ENCODE measurements at places on chromosomes 1 and 21.

DNA sequence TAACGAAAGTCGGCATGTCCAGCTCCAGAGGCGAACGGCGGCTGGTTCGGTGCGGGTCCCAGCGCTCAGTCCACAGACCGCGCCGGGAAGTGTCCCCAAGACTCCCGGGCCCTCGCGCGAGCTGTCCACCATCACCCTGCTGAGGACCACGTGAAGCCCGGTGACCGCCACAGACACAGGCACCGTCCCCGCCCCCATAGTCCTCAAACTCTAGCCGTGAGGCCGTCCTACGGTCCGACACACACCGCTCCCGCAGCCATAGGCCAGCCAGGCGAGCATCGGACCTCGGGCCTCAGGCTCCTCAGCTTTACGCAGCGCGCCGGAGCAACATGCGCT, 535 bp downstream of the SETD4 start:
- no peak for DNase-seq

GRCh38 chr1:40057310-40058030, 16.9 kb downstream of the CAP1 start:
- DNase-seq = no peak

DNA sequence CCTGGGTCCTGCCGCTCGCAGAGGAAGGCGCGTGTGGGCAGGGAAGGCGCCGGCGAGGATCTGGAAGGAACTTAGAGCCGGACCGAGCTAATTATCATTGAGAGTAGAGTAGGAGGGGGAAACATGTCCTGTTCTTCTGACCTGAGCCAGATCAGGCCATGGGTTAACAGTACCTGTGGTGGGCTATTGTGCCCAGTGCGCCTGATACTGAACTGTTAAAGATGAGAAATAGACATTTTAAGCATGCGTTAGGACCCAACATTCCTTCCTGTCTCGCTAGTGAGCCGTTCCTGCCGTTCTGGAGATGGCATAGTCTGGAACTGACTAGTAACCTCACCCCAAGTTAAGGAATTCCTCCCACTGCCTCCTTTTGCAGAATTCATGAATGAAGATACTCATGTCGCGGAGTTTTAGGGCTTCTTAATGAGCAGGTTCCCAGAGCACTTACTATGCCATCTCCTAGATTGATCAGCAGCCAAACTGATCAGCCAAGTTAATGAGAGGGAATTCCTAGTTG, 870 bp downstream of the STRIP1 start:
- no peak for DNase-seq

DNA sequence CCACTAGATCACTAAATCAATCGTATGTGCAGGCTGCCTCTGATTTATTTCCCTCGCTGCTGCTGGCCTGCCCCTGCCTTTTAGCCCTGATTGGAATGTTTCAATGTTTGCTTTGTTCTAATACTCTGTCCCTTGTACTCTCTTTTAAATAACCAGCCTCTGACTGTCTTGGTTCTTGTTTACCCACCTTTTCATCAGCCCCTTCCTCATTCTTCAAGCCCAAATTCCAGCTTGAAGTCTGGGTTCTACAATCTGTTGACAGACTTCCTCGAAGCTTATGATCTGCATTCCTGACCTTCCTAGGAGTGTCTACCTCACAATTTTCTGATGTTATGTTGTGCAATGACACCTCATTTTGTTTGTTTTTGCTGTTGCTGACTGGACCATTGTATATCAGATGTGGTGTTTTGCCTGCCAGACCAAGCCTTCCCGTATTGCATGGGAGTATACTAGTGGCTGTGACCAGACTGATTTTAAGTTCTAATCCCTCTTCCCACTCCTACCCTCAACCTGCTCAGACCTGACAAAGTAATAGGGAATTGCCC, 46.6 kb upstream of the APOBEC4 start:
- DNase-seq = no peak

DNA sequence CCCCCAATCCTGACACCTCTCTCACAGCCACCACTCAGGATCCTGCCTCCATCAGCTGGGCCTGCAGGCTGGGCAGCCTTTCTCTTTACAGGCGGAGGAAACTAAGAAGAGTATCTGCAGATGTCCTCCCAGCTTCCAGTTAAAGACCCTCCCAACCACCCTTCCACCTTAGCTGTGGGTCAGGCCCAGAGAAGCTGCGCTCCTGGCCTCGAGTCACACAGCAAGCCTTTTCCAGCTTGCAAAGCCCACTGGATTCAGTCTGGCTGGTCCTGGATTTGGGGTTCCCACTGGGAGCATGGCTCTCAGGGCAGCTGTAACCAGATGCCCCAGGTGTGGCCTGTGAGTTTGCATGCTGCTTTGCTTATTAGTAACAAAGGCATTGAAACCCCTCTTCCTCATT, 19.9 kb downstream of the KCNQ4 start:
- no peak for DNase-seq

DNA sequence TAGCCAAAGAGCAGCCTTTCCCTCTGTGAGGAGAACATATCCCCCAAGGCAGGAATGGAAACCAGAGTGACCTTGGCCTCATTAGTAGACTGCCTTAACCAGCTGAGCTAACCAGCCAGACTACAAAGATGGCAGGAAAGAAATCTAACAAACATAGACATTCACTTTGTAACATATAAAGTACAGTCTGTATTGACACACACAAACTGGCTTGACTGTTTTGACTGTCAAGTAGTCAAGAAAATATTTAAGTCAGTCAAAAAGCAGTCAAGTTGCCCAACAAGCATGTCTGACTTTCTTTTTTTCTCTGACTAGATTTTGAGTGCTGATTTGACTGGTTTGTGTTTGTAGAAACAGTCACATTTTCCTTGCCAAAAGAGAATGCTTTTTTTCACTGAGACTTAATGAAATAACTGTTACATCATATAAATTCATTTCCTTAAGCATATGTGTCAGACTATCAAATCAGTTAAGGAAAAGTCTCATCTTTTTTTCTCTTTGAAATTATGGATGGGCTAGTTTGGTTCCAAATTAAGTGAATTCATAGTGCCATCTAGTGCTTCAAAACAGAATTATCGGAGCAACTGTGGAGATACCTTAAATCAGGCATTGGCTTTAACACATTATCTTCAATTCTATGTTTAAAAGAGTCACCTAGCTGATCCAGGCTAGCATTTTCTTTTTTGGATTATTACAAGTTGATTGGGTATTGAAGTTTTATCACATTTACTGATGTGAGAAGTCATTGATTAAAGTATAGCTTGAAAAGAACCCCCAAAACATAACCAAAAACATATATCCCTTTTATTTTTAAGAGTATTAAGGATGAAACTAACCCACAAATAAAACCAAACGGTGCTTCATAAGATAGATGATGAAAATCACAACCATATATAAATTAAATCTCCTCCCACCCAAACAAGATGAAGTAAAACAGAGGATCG, 75.0 kb downstream of the ATP6V1G3 start:
- no peak for DNase-seq

DNA sequence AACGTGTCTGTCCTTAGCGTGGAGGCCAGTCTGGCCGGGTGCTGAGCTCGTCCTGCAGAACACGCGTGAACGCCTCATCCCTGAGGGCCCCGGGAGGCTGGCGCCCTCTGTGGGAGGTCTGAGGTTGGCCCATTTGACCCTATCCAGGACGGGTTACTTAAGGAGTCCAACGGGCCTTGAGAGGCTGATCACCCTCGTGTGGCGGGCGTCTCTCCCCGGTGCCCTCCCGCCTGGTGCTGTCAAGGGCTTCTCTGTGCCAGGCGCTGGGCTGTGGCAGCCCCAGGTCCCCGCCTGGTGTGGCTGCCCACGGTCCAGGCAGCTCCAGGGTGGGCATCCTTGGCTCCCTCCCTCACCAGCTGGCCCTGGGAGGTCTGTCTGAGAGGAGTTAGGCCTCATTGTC, 9.7 kb downstream of the SKI start:
- DNase-seq = no peak

DNA sequence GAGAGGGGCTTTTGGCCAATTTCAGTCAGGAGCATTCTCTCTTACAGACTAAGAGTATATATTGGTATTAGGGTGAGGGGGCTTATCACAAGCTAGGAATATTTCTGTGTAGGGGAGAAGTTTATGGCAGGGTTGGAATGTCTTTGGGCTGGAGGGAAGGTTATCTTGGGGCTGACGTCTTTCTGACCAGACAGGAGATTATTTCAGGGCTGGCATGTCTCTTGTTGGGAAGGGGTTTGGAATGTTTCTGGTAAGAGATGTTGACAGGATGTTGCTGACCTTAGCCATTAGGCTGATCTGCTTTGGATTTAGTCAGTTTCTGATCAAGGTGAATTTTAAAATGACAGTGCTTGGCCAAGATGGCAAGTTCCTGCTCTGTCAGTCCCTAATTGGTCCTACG, 17.8 kb upstream of the HSD3B1 start:
- DNase-seq = no peak

DNA sequence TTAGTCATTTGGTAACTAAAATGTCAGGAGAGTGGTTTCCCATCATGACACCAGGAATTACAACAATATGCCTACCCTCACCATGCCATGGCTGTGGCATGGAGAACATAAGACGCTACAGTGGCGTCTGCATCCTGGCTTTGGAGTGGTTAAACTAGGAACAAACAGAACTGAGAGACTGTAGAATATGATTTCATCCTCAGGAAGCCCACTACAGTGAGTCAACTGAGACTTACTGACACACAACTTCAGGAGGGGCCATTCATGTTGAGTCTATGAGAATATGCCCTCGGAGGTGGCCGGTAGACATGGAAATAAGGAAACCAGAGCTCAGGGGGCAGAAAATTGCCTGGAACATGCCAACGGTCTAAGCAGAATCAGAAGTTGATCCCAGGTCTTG, 5.9 kb upstream of the BACE2 start:
- no peak for DNase-seq

DNA sequence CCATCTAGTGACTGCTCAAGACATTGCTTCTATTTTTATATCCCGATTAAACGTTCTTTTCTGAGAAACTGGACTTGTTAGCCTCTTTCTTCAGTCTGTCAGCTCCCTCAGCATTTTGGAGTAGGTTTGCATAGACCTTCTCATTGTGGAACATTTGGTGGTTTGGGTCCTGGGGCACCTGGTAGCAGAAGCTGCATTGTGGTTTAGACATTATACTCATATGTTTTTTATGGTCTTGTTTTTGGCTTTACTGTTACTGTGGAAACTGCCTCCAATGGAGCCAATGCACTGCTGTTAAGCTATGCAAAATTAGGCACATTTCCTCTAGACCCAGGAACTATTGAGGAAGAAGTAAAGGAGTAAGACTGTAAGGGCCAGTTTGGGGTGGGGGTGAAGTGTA, 36.7 kb upstream of the LRRC8B start:
- no peak for DNase-seq

- DNase-seq = no peak
Measured at GRCh38 chr1:70205071-70205433, 327 bp downstream of the LRRC40 start.

- DNase-seq = no peak
Measured at GRCh38 chr1:201890223-201890622, 1.5 kb downstream of the SHISA4 start.

- DNase-seq = no peak
Measured at GRCh38 chr1:170337413-170337994, 191.7 kb downstream of the NTMT2 start.

GRCh38 chr1:21305155-21305899, 15.1 kb upstream of the ECE1 start:
- DNase-seq = no peak

DNA sequence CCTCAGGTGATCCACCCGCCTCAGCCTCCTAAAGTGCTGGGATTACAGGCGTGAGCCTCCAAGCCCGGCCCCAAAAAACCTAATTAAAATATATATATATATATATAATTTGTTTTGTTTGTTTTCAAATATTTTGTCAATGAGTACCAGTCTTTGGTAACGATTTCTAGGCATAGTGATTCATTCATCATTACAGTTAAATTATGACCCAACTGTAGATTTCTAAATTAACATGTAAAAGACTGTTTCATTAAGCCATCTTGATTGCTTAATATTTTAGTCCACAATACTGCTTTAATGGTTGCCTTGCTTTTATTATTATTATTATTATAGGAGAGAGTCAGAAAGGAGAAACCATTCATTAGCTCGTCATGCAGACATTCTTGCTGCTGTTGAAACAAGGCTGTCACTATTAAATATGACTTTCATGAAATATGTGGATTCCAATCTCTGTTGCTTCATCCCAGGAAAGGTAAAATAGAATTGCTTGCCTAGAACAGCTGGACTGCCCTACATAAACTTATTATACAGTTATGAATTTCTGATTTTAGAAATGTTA, 19.9 kb downstream of the FBXO28 start:
- no peak for DNase-seq

DNA sequence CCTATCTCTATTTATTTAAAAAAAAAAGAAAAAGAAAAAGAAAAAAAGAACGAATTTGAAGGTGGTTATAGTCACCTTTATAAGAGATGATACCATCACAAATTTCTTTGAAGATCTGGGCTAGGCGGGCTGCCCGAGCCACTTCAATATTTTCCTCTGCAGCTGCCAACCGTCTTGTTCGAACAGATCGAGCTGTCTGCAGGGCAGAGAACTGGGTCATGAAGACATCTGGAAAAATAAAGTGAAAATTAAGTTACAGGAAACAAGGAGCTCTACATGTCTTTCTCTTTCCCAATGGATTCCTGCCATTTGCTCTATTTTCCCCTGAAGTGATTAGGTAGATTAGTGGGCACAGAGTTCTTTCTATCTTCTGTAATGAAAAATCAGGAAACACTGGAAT, 31.9 kb downstream of the RUSC1 start:
- no peak for DNase-seq

- no peak for DNase-seq
Measured at GRCh38 chr1:242534753-242535152, 10.3 kb upstream of the PLD5 start.

- no peak for DNase-seq
Measured at GRCh38 chr1:152018537-152018936, 18.3 kb downstream of the S100A11 start.

DNA sequence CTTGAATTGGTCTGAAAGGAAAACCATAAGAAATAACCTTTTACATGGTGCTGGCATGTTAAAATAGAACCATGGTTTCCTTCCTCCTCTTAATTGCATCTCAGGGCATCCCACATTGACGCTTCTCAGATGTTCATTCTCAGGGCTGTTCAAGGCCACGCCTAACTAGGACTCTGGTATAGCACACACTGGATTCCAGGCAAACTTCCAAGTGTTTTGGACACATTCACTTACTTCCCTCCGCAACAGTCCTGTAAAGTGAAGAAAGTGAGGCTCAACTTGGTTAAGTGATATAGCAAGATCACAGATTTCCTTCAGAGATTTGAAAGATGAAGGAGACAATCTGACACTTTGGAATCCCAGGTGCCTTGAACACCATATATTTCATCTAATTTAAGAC, 244.8 kb downstream of the DUSP10 start:
- DNase-seq = no peak

DNA sequence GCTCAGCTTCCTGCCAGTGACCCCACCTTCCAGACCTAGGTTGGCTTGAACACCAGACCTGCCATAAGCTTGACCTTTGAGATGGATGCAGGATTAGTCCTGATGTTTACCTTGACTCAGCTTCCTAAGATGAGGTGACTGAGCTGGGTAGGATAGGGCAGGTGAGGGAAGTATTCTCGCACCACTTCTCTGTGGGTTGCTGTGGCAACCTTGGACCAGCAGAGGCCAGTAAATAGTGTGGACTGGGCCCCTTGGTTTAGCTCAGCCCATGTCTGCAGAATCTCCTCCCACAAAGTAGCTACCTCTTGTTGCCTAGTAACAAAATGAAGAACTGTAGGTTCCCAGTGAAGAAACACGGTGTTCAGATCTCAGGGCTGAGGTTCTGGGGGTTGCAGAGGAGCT, 8.4 kb downstream of the RPS6KA1 start:
- DNase-seq = no peak

GRCh38 chr1:1119272-1119890, 3.5 kb upstream of the C1orf159 start:
- DNase-seq = no peak
